Adipocyte (in vitro differentiated cells): ENCODE measurements at places on chromosomes 16 and 17.

DNA sequence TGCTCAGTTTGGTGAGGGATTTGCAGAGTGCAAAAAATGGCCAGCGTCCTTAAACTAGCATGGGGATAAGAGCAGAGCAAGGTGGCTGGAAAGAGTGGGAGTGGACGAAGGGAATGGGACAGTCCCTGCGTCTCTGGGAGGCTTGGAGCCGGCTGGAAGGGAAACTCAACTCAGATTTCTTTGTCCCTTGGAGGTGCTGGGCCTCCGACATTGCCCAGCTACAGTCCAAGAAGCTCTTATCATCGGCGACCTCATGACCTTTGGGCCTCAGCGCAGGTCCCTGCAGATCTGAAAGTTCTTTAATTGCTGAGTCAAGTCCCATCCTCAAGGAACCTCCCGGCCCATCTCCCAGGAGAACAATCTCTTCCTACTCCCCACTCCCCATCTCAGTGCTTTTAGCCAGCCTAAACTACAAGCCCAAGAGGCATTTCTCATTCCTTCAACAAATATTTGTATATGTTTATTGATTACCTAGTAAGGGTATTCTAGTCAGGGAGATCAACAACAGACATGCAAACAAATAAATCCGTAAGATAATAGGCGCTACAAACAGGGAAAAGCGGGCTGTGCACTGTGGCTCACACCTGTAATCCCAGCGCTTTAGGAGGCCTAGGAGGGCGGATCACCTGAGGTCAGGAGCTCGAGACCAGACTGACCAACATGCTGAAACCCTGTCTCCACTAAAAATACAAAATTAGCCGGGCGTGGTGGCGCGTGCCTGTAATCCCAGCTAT lies 985 bp upstream of the TMEM107 start:
- no peak for DNase-seq

DNA sequence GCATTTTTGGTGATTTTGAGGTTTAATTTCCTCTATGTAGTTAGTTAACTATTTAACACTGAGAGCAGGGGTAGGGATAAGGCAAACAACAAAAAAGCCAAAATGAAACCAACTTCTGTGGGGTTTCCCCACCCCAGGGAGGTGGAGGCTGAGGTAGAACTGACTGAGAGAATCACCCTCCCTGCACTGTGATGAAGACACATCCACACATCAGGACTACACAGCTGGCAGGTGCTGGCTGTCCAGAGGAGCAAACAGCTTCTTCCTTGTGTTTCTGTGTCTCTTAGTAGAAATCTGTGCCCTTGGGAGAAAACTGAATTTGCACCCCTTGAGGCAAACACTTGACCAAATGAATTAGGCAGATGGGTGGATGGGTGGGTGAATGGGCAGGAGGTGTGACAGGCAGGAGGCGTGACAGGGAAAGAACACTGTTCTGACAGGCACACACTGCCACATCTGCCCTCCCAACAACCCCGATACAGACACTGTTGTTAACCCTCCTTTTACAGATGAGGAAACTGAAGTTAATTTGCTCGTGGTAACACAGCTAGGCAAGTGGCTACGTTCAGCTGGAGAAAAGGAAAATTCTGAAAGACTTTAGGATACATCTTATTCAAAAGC lies 62.9 kb upstream of the AMZ2 start:
- DNase-seq: no peak

DNA sequence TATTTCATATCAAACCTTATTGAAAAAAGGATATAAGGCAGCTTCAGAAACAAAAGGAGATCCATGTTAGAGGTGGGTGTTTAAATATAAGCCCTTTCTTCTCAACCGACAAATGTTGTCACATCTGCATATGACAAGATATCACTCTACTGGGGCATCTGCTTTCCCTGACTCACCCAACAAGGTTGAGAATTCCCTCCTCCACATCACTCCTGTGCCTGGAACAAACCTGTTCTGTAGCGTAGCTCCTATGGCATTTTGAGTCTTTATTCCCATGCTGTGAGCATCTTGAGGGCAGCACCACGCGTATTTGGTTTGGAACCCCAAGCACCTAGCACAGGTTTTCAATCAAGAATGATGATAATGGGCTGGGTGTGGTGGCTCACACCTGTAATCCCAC lies 59.4 kb upstream of the ZFHX3 start:
- DNase-seq: no peak

- DNase-seq: no peak
Measured at GRCh38 chr17:76720941-76721340, 5.5 kb downstream of the JMJD6 start.

GRCh38 chr16:4325253-4325758 lies 9.4 kb downstream of the GLIS2 start:
- DNase-seq: no peak

DNA sequence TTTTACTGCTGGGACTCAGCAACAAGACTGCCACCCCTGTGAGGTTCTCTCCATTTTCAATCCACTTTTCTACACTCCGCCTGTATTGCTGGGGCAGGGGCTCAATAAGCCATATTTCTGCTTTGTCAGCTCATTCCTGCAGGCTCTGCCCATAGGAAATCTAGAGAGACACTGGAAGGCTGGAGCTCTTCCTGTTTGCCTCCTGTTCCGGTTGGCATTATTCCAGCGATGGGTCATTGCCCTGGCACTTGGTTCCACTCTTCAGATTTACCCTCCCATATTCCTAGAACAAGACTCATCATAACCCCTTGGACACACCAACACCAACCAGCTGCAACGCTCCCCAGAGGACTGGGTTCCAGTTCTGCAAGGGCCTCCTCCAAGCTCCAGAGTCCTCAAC lies 210.4 kb downstream of the CA10 start:
- no peak for DNase-seq
